ENCODE measurements at places on chromosomes 16 and 17.

GRCh38 chr17:7238420-7239090 is 702 bp downstream of the PHF23 start:
- H3K27me3 ChIP-seq: no peaks in the 10 kb centered on the region
- H3K27ac ChIP-seq: peak overlapping the region; percentile 98
- peak; percentile 61 for DNase-seq
- no peaks in the 10 kb centered on the region for H3K36me3 ChIP-seq
- peaks cover 30% of the 10 kb centered on the region for H3K4me1 ChIP-seq

GRCh38 chr16:80924372-80924978 is 82.2 kb downstream of the CMC2 start:
- no peaks in the 10 kb centered on the region for H3K36me3 ChIP-seq
- no peak overlapping the region for H3K27ac ChIP-seq
- no peaks in the 10 kb centered on the region for H3K4me1 ChIP-seq
- H3K4me3 ChIP-seq: no peak overlapping the region

DNA sequence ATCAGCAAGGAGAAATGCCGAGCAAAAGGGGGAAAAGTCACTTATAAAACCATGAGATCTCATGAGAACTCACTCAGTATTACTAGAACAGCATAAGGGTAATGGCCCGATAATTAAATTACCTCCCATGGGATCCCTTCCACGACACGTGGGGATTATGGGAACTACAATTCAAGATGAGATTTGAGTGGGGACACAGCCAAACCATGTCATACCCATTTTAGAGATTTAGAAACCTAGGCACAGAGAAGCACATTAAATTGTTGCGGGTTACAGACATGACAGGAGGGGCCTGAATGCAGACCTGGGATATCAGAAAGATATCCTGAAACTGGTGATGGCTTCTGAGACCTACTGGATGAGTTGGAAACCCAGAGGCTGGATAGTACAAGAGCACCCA is 20.1 kb downstream of the ARHGAP17 start:
- peak overlapping the region; percentile 91 for H3K27ac ChIP-seq
- no peak for DNase-seq

- peak overlapping the region; percentile 98 for H3K27ac ChIP-seq
- no peak for DNase-seq
- H3K4me3 ChIP-seq: peak overlapping the region; percentile 80
Measured at GRCh38 chr16:89971495-89972243, 23.1 kb downstream of the DEF8 start.

GRCh38 chr17:50583641-50584040 is 23.1 kb downstream of the CACNA1G start:
- H3K4me1 ChIP-seq: peaks cover 5% of the 10 kb centered on the region
- no peak overlapping the region for H3K27ac ChIP-seq
- no peaks in the 10 kb centered on the region for H3K36me3 ChIP-seq
- no peaks in the 10 kb centered on the region for H3K27me3 ChIP-seq

GRCh38 chr16:50027829-50028228 is 2.8 kb downstream of the CNEP1R1 start:
- no peaks in the 10 kb centered on the region for H3K36me3 ChIP-seq
- no peak for DNase-seq
- H3K27me3 ChIP-seq: no peaks in the 10 kb centered on the region
- H3K4me1 ChIP-seq: peaks cover 8% of the 10 kb centered on the region
- no peak overlapping the region for H3K4me3 ChIP-seq

- peak overlapping the region; percentile 25 for H3K27ac ChIP-seq
- no peaks in the 10 kb centered on the region for H3K4me1 ChIP-seq
- DNase-seq: peak; percentile 33
- H3K36me3 ChIP-seq: no peaks in the 10 kb centered on the region
Measured at GRCh38 chr17:29645515-29646051, 22.9 kb upstream of the CORO6 start.

- no peaks in the 10 kb centered on the region for H3K4me1 ChIP-seq
- no peaks in the 10 kb centered on the region for H3K27me3 ChIP-seq
- H3K27ac ChIP-seq: no peak overlapping the region
- no peak overlapping the region for H3K4me3 ChIP-seq
Measured at GRCh38 chr17:76485569-76485968, 15.7 kb downstream of the RHBDF2 start.

- H3K4me3 ChIP-seq: no peak overlapping the region
- no peak overlapping the region for H3K27ac ChIP-seq
- H3K4me1 ChIP-seq: no peaks in the 10 kb centered on the region
- H3K36me3 ChIP-seq: no peaks in the 10 kb centered on the region
Measured at GRCh38 chr16:79369796-79370195, 230.7 kb downstream of the MAF start.

- H3K4me3 ChIP-seq: no peak overlapping the region
- peaks cover 4% of the 10 kb centered on the region for H3K4me1 ChIP-seq
- no peak for DNase-seq
- no peaks in the 10 kb centered on the region for H3K36me3 ChIP-seq
- H3K27ac ChIP-seq: no peak overlapping the region
Measured at GRCh38 chr16:53901408-53901807, 197.5 kb downstream of the FTO start.

- DNase-seq: no peak
- no peak overlapping the region for H3K27ac ChIP-seq
- H3K4me1 ChIP-seq: no peaks in the 10 kb centered on the region
- no peak overlapping the region for H3K4me3 ChIP-seq
Measured at GRCh38 chr17:32697728-32698625, 178.9 kb downstream of the MYO1D start.

GRCh38 chr17:44119798-44120197 is 3.6 kb downstream of the HDAC5 start:
- H3K4me1 ChIP-seq: peaks cover 14% of the 10 kb centered on the region
- H3K27me3 ChIP-seq: no peaks in the 10 kb centered on the region
- H3K36me3 ChIP-seq: no peaks in the 10 kb centered on the region
- H3K4me3 ChIP-seq: no peak overlapping the region
- no peak overlapping the region for H3K27ac ChIP-seq

- peak overlapping the region; percentile 31 for H3K27ac ChIP-seq
- H3K4me1 ChIP-seq: peaks cover 8% of the 10 kb centered on the region
- H3K36me3 ChIP-seq: no peaks in the 10 kb centered on the region
- DNase-seq: no peak
- no peaks in the 10 kb centered on the region for H3K27me3 ChIP-seq
- no peak overlapping the region for H3K4me3 ChIP-seq
Measured at GRCh38 chr17:67514998-67515397, 137.9 kb downstream of the PITPNC1 start.

DNA sequence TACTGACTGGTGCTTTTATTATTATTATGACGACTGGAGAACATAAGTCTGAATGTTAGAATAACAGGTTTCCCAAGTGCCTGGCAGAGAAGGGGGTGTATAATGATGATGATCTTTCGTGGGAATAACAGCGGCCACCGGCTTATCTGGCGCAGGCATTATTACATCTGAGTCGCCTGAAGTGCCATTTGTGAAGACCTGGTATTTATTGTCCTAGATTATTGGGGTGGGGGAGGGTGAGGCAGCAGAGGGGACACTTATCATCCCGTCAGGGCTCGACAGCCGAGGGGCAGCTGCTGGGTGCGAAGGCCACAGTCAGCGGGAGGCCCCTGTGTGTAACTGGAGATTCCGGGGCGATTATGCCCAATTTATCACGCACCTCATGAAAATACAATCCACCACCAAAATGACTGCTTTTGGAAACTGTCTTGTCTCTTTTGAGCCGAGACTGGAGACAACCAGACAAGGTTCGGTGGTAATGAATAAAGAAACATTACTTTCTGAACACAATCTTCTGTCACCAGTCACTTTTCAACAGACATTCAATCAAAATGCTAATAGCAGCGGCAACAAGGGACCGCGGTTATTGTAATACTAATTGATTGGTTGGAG is 199.3 kb downstream of the CCDC182 start:
- H3K27ac ChIP-seq: peak overlapping the region; percentile 73
- DNase-seq: no peak
- H3K4me3 ChIP-seq: no peak overlapping the region
- H3K36me3 ChIP-seq: no peaks in the 10 kb centered on the region

GRCh38 chr16:524274-525040 is 3.1 kb upstream of the CAPN15 start:
- no peaks in the 10 kb centered on the region for H3K36me3 ChIP-seq
- peak overlapping the region; percentile 97 for H3K27ac ChIP-seq
- H3K4me3 ChIP-seq: no peak overlapping the region
- peaks cover 31% of the 10 kb centered on the region for H3K4me1 ChIP-seq

DNA sequence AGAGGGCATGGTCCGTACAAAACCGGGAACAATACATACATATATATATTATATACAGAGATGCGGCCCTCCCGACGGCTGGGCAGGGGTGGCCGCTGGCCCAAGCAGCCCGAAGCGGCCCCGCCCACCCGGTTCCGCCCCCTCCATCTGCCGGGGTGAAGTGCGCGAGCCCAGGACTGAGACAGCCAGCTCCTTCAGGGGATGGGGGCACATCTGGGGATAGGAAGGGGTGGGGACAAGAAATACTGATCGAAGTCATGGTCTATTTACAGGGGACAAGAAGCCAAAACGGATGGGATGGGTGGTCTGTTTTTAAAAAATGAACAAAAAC is 3.8 kb upstream of the SAMD14 start:
- no peak overlapping the region for H3K27ac ChIP-seq
- DNase-seq: no peak

- H3K27me3 ChIP-seq: no peaks in the 10 kb centered on the region
- peak; percentile 58 for DNase-seq
- no peak overlapping the region for H3K27ac ChIP-seq
- H3K36me3 ChIP-seq: no peaks in the 10 kb centered on the region
- H3K4me3 ChIP-seq: no peak overlapping the region
- no peaks in the 10 kb centered on the region for H3K4me1 ChIP-seq
Measured at GRCh38 chr17:9700754-9701476, 55.6 kb downstream of the USP43 start.

- no peaks in the 10 kb centered on the region for H3K27me3 ChIP-seq
- peak overlapping the region; percentile 63 for H3K4me3 ChIP-seq
- no peak for DNase-seq
- H3K27ac ChIP-seq: peak overlapping the region; percentile 95
Measured at GRCh38 chr17:76558198-76559095, 18.6 kb downstream of the PRCD start.

DNA sequence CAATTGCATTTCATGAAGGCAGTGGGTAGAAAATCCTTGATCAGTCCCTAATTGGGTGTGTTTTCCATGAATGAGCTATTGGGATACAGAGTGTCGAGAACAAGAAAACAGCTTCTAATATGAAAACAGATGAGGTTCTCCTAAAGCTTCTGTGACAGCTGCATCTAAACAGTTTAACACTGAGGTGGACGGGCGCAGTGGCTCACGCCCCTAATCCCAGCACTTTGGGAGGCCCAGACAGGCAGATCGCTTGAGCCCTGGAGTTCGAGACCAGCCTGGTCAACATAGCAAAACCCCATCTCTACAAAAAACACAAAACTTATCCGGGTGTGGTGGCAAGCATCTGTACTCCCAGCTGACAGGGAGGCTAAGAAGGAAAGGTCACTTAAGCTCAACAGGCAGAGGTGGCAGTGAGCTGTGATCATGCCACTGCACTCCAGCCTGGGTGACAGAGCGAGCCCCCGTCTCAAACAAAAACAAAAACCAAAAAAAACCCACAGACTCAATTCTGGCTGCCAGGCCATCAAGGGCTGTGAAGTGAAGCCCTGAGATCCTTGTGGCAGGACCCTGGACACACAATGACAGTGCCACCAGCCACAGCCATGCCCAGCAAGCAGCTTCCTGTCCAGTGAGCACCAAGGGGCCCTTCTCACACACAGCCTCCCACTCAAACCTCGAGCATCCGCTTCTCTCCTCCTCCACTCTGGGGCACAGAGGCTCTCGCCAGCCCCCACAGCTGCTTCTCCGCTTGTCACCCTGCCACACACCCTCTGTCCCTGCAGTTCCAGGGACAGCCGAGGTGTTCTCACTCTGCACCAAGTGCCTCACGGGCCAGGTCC is 44.0 kb downstream of the ANKRD11 start:
- H3K4me1 ChIP-seq: peaks cover 47% of the 10 kb centered on the region
- no peaks in the 10 kb centered on the region for H3K27me3 ChIP-seq
- no peak overlapping the region for H3K4me3 ChIP-seq
- H3K36me3 ChIP-seq: no peaks in the 10 kb centered on the region

- DNase-seq: no peak
- H3K27me3 ChIP-seq: no peaks in the 10 kb centered on the region
- H3K36me3 ChIP-seq: no peaks in the 10 kb centered on the region
- no peak overlapping the region for H3K4me3 ChIP-seq
- H3K27ac ChIP-seq: no peak overlapping the region
Measured at GRCh38 chr16:14446796-14447195, 183.3 kb downstream of the PARN start.

All from hepatocyte (in vitro differentiated cells).